Dorsolateral prefrontal cortex (tissue), 122 donors: ENCODE measurements at places on chromosomes 16 and 17.

DNA sequence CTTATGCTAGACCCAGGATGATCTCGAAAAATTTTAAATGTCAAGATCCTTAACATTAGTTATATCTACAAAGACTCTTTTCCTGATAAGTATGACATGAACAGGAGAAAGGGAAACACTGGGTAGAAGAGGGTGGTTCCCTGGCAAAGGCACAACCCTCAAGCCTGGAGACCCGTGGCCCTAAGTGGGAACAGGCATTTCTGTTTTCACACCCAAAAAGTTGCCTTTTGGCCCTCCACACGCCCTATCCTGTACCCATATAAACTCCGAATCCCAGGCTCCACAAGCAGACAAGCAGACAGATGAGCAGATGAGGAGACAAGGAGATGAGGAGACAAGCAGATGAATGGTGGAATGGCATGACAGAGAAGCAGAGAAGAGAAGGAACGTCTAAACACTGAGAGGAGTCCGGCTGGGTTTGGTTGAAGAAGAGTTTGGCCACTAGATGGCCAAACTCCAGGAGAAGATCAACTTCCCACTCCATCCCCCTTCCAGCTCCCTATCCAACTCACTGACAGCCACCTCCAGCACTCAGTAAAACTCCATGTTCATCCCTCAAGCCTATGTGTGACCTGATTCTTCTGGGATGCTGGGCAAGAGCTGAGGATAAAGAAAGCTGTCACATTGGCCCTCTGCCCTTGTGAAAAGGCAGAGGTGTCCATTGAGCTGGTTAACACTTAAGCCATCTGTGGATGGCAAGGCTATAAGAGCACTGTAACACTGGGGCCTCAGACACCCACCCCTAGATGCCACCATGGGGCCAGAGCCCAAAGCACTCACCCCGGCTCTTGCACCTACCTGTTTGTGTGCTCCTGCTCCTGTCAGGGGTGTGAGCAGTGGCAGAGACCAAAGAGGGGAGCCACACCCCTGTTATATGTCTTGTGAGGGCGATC is 139.6 kb upstream of the FAM20A start:
- DNase-seq = no peak

DNA sequence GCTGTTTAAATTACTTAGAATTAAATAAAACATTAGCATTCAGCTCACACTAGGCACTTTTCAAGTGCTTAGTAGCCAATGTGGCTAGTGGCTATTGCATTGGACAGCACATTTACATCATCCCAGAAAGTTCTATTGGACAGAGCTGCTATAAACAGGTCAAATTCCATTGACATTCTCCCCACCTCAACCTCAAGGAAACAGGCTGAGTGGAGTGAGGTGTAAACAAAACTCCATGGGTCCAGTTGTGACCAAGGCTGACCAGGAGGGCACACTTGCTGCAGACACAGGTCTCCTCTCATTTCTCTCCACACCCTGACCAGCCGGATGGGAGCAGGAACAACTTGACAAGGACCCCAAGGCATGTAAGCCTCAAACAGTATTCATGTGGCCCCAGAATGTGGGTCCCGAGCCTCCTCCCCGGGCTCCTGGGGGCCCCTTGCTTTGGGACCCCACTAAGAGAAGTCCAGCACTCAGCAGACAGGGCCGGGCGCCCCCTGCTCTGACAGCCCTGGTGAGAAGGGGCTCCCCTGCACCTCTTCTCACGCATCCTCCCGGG is 488 bp downstream of the C17orf113 start:
- no peak for DNase-seq

DNA sequence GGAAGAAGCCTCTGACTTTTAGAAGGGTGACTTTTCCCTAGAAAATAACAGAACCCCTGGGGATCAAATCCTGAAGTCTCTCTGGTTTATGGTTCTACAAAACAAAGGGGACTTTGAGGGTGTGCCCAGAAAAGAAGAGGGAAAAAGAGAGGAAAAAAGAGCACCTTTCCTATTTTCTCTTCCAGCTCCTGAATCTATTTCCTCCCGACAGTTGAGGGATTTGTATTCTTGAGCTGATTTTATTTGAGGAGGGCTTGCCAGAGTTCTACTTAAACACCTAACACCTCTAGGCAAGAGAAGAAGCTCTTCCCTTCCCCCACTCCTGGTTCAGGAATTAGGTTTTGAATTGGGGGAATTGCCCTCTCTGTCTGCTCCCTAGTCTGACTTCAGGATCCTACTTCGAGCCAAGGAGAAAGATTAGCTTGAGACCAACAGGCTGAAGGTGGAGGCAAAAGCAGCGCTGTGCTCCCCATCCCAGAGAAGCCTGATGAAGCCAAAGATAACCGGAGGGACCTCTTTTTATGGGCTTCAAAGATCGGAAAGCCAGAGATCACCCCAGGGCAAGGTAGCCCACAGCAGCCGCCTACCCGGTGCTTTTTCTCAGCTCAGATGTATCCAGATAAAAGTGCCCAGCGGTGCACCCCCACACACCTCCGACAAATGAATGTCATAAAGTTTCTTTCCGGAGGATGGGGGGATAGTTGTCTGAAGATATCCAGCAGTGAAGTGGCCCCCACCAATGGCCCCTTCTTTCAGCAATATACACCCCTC is 796 bp downstream of the HOXB3 start:
- no peak for DNase-seq

DNA sequence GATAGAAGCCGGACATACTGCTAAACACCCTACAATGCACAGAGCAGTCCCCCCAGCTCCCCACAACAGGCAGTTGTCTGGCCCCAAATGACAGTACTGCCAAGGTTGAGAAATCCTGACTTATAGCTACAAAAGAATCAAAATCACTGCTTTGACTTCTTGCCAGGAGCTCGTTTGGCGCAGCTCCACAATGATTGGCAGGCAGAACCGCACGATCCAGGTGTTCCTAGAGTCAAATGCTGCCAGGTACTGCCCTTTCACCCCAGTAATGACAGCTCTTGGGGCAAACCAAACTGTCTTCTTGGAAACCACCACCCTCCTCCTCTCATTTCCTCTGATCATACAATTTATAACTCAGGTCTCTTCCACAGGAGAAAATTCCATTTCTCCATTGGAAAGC is 2.2 kb upstream of the TMC5 start:
- DNase-seq = no peak

DNA sequence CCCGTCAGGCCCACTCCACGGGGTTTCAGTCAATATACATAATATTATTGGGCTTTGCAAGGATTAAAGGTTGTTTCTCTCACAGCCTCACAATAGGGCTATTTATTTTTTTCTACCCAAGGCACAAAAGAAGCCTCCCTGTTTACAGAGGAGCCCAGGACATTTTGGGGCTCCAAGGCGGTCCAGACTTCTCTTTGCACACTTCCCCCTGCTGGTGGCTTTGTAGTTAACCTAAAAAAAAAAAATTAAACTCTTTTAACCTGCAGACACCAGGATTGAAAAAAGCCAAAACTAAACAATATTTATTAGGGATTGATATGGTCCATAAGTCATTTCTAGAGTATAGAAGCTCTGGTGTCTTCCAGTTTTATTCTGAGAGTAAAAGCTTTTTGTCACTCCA is 169.7 kb upstream of the ZFHX3 start:
- DNase-seq = no peak

GRCh38 chr17:40168262-40168832 is 8.9 kb upstream of the RAPGEFL1 start:
- DNase-seq = no peak

DNA sequence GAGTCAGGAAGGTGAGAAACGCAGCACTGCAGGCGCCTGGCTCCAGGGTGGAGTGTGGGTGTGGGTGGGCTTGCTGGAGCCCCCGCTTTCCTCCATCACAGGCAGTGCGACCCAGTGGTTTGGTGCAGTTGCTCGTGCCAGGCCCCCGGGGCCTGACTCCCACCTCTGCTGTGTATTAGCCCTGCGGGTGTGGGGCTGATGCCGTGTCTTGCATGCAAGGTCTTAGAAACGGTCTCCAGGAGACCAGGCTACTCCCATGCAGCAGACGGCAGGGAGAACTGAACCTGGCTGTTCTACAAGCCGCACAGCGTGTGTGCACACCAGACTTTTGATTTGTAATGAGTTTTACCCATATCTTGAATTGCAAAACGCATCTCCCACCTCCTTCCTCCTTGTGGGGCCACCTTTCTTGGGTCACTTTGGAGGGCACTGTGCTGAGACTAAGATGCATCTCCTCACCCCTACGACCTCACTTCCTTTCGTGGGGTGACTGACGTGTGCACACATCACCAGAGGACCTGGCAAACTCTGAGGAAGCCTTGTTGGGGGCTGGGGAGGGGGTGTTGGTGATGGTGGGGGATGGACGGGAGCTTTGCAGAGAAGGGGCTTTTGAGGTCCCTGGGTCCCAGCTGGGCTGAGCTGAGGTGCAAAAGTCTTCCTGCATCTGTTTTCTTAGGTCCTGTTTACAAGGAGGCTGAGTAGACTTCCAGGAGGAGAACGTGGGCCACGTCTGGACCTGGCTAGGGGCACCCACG is 101.8 kb upstream of the TNRC6C start:
- no peak for DNase-seq

DNA sequence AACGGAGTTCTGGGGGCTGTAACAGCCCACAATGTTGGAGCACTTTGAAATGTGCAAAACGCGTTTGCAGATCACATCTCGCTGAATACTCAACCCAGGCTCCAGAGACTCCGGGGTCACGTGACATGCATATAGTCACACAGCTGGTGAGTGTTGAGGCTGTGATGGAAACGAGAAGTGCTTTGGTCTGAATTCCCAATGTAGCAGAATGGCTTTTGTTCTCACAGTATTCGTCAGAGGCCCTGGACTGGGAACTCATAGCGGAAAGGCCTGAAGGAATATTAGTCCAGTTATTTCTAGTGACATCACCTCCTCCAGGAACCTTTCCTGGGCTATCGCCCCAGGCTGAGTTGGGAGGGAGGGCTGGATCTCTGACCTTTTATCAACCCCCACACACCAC is 95.8 kb upstream of the CRHR1 start:
- peak; percentile 22 for DNase-seq

DNA sequence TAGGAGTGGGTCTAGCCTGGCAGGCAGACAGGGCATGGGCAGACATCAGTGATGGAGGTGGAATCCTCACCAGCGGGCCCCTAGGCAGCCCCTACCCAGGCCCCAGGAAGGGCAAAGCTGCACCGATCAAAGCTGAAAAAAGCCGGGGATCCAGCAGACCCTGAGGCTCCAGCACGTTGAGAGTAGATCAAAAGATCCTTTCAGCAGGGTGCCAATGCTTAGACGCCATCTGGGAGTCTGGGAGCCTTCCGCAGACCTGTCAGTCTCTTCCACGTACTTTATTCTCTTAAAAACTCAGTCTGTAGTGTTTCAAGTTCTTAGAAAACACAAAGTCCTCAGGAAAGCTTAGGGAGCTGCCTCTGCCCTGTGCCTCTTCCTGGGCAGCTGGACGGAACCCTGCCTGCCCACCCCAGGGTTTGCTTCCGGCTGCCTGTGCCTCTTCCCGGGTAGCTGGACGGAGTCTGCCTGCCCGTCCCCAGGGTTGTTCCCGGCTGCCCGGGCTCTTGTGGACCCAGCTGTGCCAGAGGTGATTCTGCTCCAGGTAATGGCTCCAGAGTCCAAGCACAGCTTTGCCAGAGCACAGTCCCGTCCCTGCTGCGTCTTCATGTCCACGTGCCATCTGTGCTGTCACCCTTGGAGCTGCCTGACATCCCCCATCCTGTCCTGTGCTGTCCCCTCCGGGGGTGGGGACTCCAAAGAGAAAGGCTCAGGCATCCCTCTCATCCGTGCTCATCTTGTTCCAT is 50.8 kb upstream of the PVALEF start:
- DNase-seq = no peak

DNA sequence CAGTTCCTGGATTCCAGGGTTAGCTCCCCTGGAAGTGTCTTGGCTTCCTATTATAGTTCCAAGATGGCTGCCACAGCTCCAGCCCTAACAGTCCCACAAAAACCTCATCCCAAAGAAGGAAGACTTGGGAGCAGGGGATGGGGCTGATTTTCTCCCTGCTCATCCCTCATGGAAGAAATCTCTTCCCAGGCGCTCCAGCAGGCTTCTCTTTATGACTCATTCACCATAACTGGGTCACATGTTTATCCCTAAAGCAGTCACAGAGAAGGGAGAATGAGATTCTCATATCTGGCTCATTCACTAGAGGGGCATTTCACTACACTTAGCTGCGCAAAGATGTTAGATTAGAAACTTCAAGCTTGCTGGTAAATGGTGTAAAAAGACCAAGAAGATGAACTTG is 206.5 kb upstream of the IRX3 start:
- no peak for DNase-seq

DNA sequence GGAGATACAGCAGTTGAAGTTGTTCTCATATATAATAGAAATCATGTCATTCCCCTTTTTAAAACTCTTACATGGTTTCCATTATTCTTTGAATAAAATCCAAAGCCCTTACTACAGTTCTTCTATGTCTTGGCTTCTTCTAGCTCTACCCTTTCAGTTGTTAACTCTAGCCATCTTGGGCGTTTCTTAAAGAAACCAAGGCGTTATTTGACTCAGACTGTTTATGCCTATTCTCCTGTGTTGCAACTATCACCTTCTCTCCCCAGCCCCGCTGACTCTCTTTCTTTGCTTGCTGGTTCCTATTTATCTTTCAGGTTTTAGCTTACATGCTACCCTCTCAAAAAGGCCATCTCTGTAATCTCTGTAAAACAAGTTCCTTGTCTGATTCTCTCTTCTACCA is 32.7 kb downstream of the NFATC3 start:
- DNase-seq = no peak
